ENCODE measurements at places on chromosomes 3 and 15.
A peak's percentile ranks its signal among the peaks of the same experiment; 100 is the strongest.

- DNase-seq = no peak
Observed at GRCh38 chr3:117404730-117405129, 695.2 kb downstream of the TUSC7 start.

DNA sequence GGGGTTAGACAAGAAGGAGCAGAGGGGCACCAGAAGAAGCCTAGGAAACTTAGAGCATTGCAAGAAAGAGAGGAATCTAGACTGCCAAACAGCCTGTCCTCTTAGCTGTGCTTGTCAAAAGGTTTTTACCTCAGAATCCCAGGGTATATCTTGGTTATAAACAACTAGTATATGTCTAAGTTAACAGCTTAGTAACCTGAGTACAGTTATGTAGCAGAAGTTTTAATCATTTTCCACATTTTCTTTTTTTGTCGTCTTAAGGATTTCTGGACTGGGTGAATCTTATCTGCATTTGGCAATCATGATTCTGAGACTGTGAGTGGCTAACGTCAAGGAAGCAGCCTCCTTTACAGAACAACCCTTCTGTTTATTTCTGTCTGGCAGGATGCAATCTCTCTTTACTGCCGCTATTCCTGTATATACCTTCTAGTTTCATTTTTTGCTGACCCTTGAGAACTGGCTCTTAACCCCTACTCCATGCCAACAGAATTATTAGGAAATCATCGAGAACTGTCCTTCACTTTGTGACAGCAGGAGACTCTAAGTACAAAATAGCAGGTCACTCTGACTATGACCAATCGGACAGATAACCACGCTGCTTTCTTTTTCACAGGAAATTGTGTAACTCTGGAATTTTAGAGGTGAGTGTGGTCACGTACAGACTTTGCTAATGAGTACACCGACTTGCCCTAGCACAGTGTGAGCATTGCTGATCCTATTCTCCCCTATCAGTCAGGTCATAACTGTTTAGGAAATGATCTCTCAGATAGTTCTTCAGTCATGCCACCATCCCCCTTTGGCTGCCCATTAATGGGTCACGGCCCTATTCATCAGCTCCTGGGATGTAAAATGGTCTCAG lies 3.3 kb upstream of the CP start:
- DNase-seq = no peak

GRCh38 chr15:100711516-100712021 lies 109.2 kb downstream of the ASB7 start:
- DNase-seq = no peak

GRCh38 chr15:57866149-57866736 lies 159.7 kb downstream of the POLR2M start:
- peak; percentile 35 for DNase-seq

- DNase-seq = no peak
Observed at GRCh38 chr3:57434041-57434440, 110.1 kb downstream of the DNAH12 start.

DNA sequence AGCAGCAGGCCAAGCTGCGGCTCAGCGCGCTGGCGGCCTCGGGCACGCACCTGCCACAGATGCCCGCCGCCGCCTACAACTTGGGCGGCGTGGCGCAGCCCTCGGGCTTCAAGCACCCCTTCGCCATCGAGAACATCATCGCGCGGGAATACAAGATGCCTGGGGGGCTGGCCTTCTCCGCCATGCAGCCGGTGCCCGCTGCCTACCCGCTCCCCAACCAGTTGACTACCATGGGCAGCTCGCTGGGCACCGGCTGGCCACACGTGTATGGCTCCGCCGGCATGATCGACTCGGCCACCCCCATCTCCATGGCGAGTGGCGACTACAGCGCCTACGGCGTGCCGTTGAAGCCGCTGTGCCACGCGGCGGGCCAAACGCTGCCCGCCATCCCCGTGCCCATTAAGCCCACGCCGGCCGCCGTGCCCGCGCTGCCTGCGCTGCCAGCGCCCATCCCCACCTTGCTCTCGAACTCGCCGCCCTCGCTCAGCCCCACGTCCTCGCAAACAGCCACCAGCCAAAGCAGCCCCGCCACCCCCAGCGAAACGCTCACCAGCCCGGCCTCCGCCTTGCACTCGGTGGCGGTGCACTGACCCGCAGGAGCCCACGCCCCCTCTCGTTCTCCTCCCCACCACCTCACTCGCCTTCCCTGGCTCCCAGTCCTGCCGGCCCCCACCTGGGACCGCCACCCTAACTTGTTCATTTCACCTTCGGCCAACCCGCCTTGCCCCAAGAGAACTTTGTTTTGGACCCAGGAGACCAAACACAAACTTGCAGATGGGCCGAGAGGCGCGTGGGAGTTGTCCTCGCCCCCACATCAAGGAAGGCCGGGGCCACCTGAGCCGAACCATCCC lies 1.5 kb downstream of the FOXB1 start:
- DNase-seq = no peak

GRCh38 chr15:68618908-68619698 lies 40.3 kb downstream of the CORO2B start:
- DNase-seq = no peak

DNA sequence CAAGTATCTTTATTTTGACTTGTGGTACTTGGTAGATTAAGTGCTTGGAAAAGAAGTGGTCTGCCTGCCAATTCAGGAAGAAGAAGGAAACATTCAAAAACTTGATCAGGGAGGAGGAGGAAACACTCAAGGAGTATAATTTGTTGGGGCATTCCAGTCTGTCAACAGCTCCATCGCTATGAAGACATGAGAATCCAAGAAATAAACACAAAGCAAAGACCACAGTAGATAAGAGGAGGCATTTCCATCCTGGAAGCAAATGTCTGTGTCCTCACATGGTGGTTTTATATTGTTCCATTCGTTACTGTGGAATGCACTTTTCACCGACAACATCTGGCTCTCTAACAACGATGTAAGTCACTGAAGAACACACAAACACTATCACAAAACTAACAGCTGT lies 176.1 kb upstream of the FRMD4B start:
- DNase-seq = no peak

DNA sequence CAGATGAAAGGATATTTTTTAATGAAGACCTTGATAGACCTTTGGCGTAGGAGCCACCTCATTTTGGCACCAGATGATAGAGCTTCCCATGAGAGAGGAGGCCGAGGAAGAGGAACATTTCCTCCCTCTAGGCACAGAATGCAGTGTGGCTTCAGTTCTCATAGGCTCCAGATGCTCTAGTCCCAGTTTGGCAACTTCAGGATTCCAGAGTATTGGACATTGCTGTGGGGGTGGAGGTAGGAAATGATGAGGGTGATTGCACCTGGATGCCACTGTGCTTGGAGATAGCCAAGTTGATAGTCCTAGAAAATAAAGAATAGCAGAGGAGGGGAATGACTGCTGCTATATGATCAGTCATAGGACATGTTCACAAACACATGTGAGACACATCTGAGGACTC lies 58.3 kb upstream of the KY start:
- no peak for DNase-seq

DNA sequence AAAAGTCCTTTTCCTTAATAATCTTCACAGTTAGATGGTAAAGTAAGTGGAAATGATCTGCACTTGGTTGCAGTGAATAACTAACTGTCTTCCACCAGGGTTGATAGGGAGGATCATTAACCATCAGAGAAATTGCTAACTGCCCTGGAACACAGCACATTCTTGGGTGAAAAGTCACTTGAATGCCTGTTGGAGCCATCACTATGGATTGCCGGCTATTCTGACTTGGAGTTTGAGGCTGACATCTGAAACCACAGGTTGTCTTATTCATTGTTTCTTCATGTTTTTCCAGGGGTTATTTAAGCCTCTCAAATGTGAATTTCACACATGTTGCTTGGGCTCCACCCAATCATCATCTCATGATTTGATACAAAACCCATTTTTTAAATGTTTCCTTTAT lies 901.4 kb downstream of the MCTP2 start:
- DNase-seq = no peak

DNA sequence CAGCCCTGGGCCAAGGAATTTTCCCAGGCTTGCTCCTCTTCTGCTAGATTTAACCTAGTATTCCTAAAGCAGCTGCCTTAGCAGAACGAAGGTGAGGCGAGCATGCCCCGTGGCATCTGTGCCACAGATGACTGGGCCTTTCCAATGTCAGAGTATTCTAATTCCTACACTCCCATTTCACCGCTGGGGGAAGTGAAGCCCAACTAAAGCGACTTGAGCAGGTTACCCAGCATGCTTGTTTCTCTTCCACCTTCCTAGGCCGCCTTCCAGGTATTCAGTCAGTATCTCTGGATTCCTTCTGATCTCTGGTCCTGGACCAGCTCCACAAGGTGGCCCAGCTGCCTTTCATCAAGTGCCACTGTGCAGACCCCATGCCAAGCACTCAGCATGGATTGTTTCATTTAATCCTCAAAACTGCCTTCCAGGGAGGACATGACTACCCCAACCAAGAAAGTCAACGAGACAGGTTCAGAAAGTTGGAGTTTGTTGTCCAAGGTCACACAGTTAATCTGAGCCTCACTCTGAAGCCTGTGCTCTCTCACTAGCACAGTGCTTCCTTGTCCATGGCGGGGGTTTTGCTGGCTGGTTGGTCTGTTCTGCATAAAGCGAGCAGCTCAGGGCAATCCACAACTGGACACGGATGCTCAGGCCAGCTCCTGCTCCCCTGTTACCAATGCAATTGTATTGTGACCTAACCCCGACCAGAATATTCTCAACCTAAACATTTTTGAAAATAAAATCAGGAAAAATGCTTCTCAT lies 15.1 kb downstream of the MYO5C start:
- no peak for DNase-seq

DNA sequence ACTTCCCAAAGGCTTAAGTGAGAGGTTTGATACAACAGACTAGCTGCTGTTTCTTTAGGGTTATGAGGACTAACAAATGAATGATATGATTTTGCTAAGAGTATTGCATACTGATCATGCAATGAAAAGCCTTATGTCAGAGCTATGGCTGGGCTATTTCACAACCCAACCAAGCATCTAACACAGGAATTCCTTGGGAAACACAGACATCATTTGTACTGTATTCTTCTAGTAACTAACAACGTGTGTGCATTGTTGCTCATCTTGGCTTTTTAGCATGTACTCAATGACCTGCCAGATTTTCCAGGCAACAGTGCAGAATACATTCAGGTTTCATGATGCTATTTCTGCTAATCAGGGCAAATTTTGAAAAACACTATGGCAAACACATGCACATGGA lies 19.3 kb downstream of the PDZRN3 start:
- DNase-seq = no peak

DNA sequence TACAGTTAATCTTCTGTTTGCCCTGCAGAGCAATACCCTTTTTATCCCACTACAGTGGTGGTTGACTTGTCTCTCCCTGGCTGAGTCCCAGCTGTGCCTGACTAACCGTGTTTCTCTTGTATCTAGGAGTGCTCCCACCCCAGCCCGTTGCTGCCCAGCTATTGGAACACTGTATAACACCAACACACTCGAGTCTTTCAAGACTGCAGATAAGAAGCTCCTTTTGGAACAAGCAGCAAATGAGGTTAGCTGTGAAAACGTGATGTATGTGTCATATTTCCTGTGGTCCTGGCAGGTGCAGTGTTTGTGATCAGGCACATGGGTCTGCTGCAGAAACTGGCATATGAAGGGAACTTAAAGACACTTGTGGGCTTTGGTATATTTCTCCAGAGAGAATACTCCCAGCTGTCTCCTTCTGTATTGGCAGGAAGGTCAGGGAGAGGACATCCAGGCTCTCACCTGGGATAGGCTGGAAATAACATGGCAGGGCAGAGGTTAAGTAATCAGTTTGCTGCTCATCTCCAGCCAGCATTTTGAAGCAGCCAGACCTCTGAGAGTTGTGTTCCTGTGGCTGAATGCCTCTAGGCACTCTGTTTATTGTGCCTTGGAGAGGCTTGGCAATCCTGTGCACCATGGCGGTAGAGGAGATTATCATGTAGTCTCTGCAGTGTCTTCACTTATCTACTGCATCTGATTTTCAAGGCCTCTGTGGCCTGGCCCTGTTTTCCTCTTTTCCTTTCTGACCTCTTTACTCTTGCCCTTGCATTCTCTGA lies 34.8 kb downstream of the ATG7 start:
- DNase-seq = no peak

- DNase-seq = no peak
Observed at GRCh38 chr3:52144796-52145735, 9.2 kb downstream of the POC1A start.

- no peak for DNase-seq
Observed at GRCh38 chr3:71111784-71112440, 471.6 kb downstream of the FOXP1 start.

DNA sequence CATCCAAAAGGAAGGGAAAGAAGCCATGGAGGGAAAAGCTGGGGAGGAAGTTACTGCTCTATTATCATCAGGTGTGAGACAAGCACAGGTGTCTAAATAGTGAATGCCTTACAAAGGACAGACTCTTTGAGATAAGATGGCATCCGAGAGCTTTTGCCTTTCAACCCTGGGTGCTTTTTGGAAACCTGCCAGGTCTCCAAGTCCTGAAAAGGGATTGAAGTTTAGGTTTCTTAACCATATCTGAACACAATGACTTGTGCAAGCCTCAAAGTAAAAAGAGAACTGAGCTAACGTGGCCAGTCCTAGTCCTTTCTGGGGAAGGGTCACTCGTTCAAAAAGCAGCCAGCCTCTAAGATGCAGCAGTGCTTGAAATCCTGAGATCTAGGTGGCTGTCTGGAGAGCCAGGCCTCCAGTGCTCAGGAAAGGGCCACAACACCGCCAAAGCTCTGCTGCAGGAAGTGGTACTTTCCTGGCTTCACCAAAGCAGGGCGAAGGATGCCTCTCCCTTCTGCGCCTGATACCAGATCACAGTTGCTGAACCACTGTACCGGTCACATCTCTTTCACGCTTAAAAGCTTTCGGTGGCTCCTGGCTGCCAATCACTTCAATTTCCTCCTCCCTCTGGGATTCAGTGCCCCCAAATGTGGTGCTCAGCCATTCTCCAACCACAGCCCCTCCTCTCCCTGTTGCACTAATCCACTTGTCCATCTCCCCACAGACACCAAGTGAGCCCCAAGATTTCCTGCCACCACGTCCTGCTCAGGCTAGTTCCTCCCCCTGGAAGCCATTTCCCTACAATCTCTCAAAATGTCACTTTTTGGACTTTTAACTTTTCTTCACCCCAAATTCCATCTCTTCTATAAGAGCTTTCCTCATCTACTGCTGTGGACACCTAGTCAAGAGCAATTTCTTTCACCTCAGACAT lies 104.1 kb upstream of the LPP start:
- no peak for DNase-seq

- DNase-seq = no peak
Observed at GRCh38 chr3:142211034-142211433, 14.4 kb downstream of the GK5 start.

- DNase-seq = no peak
Observed at GRCh38 chr3:110184536-110184935, 847.2 kb upstream of the DPPA4 start.

DNA sequence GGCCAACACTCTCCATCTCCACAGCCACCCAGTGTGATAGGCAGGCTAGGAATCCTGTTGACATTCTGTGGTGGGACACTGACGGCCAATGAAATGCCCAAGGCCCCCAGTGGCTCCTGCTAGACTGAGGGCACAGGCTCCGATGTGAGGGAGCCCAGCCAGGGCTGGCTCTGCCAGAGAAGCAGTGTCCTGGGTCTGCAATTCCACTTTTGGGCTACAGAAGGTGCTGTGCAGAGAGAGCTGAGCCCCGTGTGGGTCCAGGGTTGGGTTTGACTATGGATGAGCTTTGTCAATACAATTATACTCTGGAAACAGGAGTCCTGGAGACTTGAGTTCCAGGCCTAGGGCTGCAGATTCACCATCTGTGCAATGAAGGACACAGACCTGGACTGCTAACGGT lies 55.7 kb upstream of the TMEM115 start:
- DNase-seq = no peak

All from activated CD4-positive, alpha-beta T cell treated with anti-CD3 and anti-CD28 coated beads, Interleukin-2, amount 50 U/mL, for 4 hours (primary cell).